Stimulated activated CD8-positive, alpha-beta memory T cell treated with anti-CD3 and anti-CD28 coated beads, Interleukin-15, amount 100 ng/mL, for 24 hours (primary cell): ENCODE measurements at places on chromosomes 2 and 18.

- no peak for DNase-seq
Measured at GRCh38 chr18:27483276-27483675, 298.2 kb upstream of the CHST9 start.

GRCh38 chr18:42574871-42575270 lies 540.6 kb downstream of the RIT2 start:
- DNase-seq: no peak

DNA sequence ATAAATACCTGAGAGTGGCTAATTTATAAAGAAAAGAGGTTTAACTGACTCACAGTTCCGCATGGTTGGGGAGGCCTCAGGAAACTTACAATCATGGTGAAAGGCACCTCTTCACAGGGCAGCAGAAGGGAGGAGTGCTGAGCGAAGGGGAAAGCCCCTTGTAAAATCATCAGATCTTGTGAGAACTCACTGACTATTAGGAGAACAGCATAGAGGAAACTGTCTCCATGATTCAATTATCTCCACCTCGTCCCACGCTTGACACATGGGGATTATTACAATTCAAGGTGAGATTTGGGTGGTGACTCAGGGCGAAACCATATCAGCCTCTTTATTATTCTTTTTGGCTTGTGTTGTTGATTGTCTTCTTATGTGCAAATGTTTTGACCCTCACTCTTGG lies 76.2 kb downstream of the WDR7 start:
- no peak for DNase-seq

- no peak for DNase-seq
Measured at GRCh38 chr2:67037655-67038054, 359.5 kb upstream of the ETAA1 start.

DNA sequence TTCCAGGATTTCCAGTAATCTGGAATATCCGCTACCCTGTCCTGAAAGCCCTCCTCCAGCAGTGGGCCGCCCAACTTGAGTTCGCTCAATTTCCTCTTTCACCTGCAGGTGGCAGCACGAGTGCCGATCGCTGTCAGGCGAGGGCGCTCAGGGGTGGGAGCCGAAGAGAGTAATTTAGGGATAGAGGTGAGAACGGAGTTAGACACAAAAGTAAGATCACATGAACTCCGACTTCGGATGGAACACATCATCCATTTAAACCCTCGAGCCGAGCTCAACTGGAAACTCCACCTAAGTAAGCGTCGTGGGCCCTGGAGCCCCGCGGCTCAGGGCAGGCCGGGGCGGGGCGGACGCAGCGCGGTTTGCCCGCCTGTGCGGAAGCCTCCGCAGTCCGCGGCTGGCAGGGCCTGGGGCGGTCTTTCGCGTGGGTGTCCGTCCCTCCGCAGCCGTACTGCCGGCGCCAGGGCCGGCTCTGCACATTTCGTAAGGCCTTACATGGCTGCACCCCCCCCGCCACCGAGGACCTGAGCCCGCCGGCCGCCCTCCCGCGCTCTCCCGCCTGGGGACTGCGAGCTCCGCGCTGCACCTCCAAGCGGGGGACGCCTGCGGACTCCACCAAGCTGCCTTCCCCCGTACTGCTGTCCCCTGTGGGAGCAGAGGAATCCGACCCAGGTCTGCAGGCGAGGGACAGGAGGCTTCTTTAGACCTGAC lies 61.2 kb downstream of the SEMA4F start:
- DNase-seq: peak; percentile 57

DNA sequence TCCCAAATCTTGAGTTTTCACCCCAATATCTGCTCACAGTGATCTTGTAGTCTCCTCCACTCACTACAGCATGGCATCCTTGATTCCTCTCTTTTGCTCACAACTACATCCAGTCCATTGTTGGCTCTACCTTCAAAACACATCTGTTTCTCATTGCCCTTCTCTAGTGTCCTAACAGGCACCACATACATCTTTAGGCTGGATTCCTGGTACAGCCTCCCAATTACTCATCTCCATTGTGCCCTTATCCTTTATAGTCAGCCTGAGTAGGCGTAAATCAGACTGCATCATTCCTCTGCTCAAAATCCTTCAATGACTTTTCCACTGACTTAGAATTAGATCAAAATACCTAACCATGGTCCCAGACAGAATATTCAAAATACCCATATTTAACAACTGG lies 10.7 kb upstream of the TAF1B start:
- no peak for DNase-seq

DNA sequence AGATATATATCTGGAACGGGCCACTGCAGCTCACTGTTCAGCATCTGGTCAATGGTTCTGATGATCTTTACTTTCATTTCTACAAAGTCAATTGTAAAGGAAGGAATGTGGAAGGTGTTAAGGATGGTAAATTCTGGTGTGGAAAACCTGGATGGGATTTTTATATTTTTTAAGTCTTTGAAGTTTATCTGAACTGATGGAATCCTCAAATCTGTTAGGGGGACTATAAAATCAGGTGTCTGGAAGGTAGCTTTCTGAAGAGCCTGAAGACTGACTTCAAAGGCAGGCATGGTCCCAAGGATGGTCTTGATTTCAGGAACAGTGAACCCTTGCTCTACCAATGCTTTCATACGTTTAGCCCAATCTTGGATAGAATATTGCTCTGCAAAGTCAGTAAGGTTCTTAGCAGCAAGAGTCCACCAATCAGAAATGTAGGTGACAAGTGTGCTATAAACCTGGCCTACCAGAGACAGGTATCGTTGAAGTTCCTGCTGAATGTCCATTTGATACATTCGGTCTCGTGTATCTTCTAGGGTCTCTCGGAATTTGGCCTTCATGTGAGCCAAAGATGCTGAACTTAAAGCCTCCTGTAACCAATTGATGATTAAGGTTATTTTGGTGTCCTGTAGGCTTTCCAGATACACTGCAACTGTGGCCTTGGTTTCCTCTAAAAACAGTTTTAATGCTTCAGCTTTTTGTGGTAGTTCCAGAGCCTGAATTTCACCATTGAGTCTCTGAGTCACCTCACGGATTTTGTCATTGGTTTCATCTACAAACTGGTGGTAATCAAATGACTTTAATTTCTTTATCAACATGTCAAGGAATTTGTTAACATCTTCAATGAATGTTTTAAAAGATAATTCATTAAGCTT lies 34.8 kb downstream of the APOB start:
- DNase-seq: no peak

- no peak for DNase-seq
Measured at GRCh38 chr18:76708071-76708721, 114.2 kb upstream of the ZNF236 start.

DNA sequence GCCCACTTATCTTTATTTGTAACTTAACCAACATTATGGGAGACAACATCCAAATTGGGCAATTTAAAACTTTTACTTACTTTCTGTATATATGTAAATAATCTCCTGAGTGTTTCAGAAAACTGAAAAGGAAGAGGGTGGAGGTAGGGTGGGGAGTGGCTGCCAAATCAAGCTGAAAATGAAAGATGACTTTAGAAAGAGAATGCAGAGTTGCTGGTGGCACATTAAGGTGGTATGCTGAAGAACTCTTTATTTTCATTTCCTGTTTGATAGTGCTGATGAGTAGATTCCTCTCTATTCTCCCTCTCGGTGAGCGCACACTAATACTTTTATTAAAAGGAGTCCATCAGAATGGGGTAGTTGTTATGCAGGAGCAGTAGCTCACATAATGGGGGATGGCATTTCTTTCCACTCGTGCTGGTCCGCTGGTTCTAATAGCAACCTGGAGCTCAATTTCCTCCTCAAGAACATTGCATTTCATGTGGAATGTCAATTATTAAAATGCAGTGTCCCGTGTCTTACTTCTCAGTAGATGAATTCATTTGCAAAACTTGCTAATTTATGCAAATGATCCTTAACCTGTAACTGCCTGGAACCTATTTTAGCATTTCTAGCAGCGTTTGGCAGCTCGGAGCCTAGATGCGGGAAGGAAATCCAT lies 466.9 kb upstream of the HNRNPA3 start:
- no peak for DNase-seq

DNA sequence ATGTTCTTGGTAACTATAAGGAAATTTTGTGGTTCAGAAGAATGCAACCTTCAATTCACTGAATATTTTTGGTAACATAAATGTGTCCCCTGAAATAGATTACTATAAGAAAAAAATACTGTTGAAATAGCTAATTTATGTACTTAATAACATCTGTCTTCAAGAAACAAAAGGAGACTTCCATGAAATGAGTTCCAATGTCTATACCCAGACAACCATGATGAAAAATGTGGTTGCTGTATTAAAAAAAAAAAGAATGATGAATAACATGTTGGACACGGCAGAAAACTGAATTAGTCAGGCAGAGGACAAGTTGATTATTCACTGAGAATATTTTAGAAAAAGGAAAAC lies 98.5 kb downstream of the TACR1 start:
- DNase-seq: no peak

GRCh38 chr2:58651930-58652329 lies 410.8 kb upstream of the FANCL start:
- no peak for DNase-seq

DNA sequence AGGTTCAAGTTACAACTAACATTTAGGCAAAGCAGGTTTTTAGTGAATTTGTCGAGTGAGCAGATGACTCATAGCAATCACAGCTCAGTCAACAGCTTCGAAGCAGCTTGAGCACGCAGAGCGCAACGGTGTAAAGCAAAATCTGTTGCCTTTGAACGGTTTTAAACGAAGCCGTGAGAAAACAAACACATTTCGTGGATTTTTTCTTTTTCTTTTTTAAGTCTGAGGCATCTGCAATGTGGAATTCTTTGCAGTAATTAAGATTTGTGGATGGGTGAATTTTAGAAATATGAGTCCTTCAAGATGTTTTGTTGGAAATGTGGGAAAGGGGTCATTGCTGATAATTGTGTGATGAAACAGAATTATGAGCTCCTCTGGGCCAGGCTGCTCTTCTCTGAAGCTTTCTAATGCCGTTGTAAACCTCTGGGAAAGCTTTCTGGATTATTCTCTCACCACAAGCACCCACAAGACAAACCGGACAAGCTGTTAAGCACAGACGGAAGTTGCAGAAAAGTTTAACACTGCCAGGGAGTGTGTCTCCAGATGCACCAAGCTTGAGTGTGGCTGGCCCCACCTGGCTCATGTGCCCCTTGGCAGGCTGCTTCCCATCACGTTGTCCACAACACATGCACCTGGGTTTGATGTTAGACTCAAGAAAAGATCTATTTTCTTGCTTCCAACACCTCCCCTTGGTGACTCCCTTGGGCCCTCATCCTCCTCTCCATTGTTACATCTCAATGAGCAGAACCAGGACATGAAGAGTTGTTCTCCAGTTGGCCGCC lies 224.7 kb downstream of the ACKR3 start:
- no peak for DNase-seq

- DNase-seq: no peak
Measured at GRCh38 chr18:24078391-24078790, 60.5 kb upstream of the CABYR start.

GRCh38 chr2:39431592-39432316 lies 5.3 kb downstream of the MAP4K3 start:
- no peak for DNase-seq

GRCh38 chr18:75679331-75679730 lies 251.8 kb upstream of the SMIM21 start:
- no peak for DNase-seq

- DNase-seq: no peak
Measured at GRCh38 chr2:30310955-30311354, 79.6 kb downstream of the LBH start.

GRCh38 chr2:174300114-174300513 lies 34.6 kb upstream of the SP9 start:
- DNase-seq: no peak

DNA sequence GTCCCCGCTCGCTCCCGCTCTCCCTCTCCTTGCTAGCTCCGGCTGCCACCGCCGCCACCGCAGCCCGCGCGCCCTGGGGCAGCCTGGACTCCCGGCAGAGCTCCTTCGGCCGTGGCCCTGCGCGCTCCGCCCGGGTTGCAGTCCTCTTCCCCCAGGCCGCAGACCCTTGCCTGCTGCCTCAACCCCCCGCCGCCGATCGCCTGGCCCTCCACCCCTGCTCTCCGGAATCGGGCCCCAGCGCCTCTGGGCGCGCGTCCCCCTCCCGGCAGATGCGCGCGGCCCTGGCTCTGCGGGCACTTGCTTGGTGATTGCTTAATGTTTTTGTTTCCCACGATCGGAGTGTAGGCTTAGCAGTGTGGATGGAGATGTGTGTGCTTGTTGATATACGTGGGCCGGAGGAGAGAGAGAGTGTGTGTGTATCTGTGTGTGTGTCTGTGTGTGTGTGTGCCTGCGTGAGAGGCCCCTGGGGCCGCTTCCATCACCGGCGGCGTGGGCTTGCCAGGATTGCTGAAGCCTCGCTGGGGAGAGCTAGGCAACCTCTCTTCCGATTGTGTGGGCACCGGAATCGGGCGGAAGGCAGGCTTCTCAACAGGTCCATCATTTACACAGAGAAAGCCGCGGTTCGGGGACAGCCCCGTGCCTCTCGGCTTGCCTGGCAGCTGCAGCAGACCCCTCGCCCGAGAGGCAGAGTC lies 877 bp downstream of the INHBB start:
- no peak for DNase-seq

DNA sequence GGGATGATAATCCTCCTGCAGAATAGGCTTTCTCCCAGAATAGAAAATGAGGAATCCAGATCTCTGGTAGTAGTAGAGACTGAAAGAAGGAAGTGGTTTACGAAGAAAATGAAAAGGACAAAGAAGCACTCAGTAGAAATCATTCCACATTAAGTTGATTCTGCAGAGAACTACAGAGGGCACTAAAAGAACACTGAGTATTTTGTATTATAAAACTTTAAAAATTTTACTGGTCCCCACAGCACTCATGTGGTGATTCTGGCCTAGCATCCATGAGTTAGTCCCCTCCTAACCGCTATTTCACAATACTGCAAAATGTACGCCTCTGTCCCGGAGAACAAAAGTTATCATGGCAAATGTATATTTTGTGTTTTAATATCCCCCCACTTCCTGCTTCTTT lies 42.9 kb upstream of the SLC35F5 start:
- DNase-seq: no peak
